Stimulated activated CD4-positive, alpha-beta T cell treated with anti-CD3 and anti-CD28 coated beads, TNF-alpha, amount 100 ng/mL, for 4 hours (primary cell): ENCODE measurements at places on chromosomes 2 and 18.

- no peak for DNase-seq
These were observed 1.1 kb downstream of the FECH start for GRCh38 chr18:57585421-57585820.

- no peak for DNase-seq
These were observed 182.4 kb downstream of the NEDD4L start for GRCh38 chr18:58226429-58226828.

- DNase-seq, result no peak
These were observed 521.0 kb upstream of the MYT1L start for GRCh38 chr2:2851806-2852777.

DNA sequence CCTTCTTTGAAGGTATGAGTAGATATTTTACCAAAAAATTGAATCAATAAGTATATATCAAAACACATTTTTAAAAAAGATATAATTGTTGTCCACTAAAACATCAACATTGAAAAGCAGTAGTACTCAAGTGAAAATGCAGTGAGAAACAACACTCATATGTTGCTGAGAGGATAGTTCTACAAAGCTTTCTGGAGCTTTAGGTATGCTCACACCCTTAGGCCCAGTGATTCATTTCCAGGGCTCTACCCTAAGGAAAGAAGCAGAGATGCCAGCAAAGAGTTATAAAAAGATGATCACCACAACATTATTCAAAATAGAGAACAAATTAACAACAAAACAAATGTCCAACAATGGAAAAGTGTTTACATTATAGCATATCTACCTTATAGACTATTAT lies 197.3 kb upstream of the CCDC150 start:
- no peak for DNase-seq

DNA sequence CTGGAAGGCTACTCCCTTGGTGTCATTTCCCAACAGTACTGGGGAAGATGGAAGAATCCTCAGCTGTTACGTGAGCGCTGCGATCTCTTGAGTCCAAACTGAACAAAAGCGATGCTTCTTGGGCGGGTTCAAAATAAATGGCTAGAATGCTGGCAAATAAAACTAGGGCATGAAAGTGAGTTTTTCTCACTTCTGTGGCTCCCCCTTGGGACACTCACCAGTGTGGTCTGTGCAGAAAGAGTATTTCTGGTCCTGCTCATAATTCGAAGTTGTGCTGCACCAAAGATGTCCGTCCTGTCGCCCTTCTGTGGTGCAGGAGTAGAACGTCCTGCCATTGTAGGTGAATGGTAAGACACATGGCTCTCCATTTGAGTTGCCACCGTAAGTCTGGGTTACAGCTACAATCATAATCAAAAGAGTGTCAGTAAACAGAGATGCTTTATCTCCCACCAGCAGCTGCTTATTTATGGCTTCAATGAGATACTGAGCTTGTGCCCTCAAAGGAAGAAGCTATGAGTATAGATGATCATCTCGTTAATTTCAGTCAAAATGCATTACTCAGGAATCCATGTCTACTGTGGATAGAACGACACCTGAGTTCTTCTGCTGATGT lies 11.8 kb downstream of the FN1 start:
- no peak for DNase-seq

DNA sequence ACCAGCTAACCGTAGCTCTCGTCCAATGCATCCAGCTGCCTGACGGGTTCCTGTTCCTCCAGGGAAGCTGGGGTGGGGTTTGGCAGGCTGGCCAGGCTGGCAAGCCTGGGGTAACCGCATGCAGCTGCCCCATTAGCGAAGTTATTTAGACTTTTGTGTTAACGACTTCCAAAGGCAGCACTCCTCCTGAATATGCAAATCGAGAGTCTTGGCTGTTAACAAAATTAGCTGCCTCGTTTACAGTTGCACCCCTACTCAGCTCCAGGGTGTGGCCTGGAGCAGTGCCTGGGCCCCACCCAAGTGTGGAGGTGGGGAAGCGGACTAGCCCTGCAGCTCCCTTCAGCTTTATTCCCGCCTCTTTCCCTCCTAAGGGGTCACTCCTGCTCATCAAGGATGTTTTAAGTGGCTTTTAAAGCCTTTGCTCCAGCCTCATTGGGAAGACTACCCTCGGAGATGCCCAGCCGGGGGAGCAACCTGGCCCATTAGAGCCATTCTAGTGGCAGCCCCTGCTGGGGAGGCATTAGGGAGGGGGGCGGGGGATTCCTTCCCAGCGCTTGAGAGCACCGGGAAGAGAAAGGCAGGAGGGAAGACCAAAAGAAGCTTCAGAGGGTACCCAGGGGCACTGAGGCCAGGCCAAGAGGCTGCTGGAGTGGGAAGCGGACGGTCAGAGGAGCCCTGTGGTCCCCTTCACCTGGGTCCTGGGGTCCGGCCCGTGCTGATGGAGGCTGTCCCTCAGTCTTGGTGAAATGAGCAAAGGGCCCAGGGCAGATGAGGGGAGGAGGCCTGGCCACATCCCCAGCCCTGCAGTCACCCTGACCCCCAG lies 204.1 kb downstream of the CELF4 start:
- no peak for DNase-seq

DNA sequence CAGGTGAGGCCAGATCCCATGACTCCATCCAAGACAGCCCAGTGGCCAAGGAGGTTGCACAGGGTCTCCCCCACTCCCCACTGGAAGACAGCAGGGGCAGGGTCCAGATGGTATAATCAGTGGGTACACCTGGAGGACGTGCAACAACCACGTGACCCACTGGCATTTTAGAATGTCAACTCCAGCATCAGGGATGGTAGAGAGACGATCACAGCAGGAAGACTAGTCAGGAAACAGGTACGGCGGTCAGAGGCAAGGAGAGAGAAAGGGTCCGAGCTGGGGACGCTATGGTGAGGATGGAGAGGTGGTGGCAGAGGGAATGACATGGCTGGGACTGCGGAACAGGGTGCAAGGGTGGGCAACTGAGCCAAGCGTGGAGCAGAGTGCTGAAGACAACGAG lies 23.0 kb downstream of the SERTAD2 start:
- no peak for DNase-seq

GRCh38 chr2:236124182-236124893 lies 43.8 kb downstream of the GBX2 start:
- no peak for DNase-seq

DNA sequence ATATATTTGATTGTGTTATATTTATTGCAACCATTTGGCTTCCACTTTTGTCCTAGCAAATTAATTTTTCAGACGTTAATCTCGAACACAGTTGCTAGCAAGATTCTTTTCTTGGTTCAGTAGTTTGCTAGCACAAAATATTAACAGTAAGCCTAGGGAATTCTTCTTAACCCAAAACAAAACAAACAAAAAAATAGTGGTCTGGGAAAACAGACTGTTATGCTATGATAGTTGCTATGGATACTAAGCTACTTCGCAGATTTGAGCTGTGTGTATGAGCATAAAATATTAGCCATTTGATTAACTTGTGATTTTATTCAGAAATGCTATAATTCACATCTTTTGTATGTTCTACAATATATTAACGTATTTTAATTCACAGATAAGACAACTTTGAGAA lies 541.5 kb upstream of the NETO1 start:
- no peak for DNase-seq

DNA sequence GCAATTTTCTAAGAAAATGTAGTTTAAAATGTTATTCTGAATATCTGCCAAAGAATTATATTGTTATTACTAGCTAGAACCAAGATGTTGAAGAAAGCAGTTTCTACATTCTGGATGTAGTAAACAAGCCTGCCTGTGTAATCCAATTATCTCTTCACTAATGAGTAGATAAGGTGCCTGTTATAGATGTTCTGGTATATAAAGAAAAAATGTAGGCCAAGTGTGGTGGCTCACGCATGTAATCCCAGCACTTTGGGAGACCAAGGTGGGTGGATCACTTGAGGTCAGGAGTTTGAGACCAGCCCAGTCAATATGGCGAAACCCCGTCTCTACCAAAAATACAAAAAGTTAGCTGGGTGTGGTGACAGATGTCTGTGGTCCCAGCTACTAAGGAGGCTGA lies 28.9 kb downstream of the CD302 start:
- DNase-seq, result no peak

DNA sequence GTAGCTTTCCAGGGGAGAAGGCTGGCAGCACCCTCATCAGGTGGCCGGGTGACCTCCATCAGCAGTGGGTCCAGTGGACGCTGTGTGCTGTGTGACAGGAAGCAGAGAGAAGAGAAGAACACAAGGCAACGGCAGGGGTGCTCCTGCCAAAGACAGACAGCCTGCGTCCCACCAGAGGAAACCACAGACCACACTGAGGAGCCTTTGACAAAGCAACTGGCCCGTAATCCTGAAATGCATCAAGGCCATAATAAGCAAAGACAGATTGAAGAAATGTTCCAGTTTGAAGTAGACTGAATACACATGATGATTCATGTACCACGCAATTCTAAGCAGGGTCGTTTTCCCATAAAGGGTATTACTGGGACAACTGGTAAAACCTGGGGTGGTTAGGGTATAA lies 172.4 kb downstream of the FBXO15 start:
- DNase-seq, result no peak
